ENCODE measurements at places on chromosomes 5 and 9. TPM values are rescaled to one million over a fixed set of nuclear protein-coding genes. Genes with fewer than 3 reads are reported as not detected.

- H3K4me3 ChIP-seq: no peak overlapping the region
- no peaks in the 10 kb centered on the region for H3K36me3 ChIP-seq
- H3K27ac ChIP-seq: no peak overlapping the region
- peaks cover 4% of the 10 kb centered on the region for H3K4me1 ChIP-seq
- no peak for DNase-seq
- no peaks in the 10 kb centered on the region for H3K27me3 ChIP-seq
These were observed 28.1 kb downstream of the ANKHD1 start for GRCh38 chr5:140429724-140430123.

GRCh38 chr5:57422993-57423392 lies 59.6 kb downstream of the ACTBL2 start:
- no peak for DNase-seq
- H3K4me1 ChIP-seq: no peaks in the 10 kb centered on the region
- no peaks in the 10 kb centered on the region for H3K27me3 ChIP-seq
- no peak overlapping the region for H3K4me3 ChIP-seq

- no peaks in the 10 kb centered on the region for H3K27me3 ChIP-seq
- no peak overlapping the region for H3K27ac ChIP-seq
- no peak overlapping the region for H3K4me3 ChIP-seq
- no peaks in the 10 kb centered on the region for H3K36me3 ChIP-seq
These were observed 25.0 kb upstream of the HMCN2 start for GRCh38 chr9:130240410-130241197.

GRCh38 chr9:71483436-71483835 lies 284.9 kb downstream of the CEMIP2 start:
- H3K4me3 ChIP-seq: no peak overlapping the region
- no peak for DNase-seq
- H3K4me1 ChIP-seq: no peaks in the 10 kb centered on the region
- H3K36me3 ChIP-seq: no peaks in the 10 kb centered on the region
- no peak overlapping the region for H3K27ac ChIP-seq
- no peaks in the 10 kb centered on the region for H3K27me3 ChIP-seq

DNA sequence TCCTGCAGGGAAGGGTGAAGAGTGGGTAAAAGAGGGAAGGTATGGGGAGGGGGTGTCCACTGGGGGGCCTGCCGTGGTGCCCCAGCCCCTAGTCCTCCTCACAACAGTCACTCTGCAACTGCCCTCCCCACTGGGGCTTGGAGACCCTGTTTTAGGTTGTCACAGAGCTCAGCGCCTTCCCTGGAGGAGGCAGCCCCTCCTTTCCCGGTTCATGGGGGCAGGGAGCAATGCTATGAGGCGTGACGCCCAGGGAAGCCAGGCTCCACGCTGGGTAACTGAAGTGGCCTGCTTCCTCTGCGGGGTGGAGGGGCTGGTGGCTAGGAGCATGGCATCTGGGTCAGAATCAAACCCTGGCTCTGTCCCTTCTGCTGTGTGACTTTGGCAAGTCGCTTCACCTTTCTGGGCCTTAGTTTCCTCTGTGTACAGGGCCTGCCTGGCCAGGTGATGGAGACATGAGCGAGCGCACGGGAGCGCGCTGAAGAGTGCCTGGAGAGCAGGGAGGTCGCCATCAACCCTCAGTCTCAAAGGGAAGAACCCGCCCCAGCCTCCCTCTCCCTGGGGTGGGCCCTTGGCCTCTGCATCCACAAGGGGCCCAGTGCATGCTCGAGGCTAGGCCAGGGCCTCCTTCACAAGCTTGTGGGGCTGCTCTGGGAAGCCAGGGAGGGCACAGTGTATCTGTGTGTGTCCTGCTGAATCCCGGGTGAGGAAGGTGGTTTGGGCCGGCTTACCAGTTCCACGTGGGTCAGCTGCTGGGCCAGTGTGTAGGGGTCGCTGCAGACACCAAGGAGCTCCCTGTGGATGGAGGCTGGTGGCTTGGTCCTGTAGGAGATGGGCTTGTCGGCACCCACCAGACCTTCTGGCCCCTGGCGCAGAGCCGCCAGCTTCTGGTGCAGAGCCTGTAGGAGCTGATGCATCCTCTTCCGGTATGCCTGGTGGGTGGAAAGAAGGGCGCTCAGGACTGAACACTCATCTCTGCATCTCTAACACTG lies 56.4 kb upstream of the RNF130 start:
- H3K4me1 ChIP-seq: no peaks in the 10 kb centered on the region
- no peak overlapping the region for H3K27ac ChIP-seq
- peak; percentile 56 for DNase-seq
- no peak overlapping the region for H3K4me3 ChIP-seq

DNA sequence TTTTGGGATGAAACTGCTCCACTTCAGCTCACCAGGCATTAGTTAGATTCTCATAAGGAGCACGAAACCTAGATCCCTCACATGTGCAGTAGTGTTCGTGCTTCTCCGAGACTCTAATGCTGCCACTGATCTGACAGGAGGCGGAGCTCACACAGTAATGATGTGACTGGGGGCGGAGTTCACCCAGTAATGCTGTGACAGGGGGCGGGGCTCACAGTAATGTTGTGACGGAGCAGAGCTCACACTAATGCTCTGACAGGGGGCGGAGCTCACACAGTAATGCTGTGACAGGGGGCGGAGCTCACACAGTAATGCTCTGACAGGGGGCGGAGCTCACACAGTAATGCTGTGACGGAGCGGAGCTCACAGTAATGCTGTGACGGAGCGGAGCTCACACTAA lies 27.1 kb upstream of the LRRC14B start:
- DNase-seq: no peak
- H3K4me1 ChIP-seq: peaks cover 5% of the 10 kb centered on the region
- H3K27ac ChIP-seq: no peak overlapping the region
- no peaks in the 10 kb centered on the region for H3K27me3 ChIP-seq

- H3K4me1 ChIP-seq: no peaks in the 10 kb centered on the region
- no peak for DNase-seq
- H3K36me3 ChIP-seq: peaks cover 4% of the 10 kb centered on the region
- no peak overlapping the region for H3K4me3 ChIP-seq
- H3K27ac ChIP-seq: no peak overlapping the region
These were observed 309.4 kb downstream of the KDM4C start for GRCh38 chr9:7067169-7067568.

DNA sequence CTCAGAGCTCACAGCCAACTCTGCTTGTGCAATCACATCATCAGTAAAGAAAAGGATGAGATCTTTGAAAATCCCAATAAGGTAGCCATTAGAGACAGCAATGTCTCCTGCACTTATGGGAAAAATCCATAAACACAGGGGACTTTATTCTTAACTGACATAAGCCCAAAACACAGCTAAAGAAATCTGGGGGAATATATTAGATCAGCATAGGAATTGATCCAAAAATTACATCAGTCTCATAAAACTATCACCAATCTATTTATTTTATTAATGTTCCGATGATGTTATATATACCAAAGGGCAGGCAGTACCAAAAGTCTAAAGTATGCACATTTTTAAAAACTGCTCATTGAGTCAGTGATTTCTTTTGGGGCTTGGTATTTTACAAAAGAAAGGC lies 6.9 kb downstream of the MRPS27 start:
- DNase-seq: no peak
- no peak overlapping the region for H3K27ac ChIP-seq
- no peak overlapping the region for H3K4me3 ChIP-seq
- H3K36me3 ChIP-seq: peaks cover 41% of the 10 kb centered on the region
- H3K4me1 ChIP-seq: no peaks in the 10 kb centered on the region
- no peaks in the 10 kb centered on the region for H3K27me3 ChIP-seq

- no peak overlapping the region for H3K4me3 ChIP-seq
- peak; percentile 86 for DNase-seq
- peaks cover 31% of the 10 kb centered on the region for H3K4me1 ChIP-seq
- peaks cover 25% of the 10 kb centered on the region for H3K36me3 ChIP-seq
These were observed 16.0 kb downstream of the TRAF2 start for GRCh38 chr9:136902259-136902821.

GRCh38 chr9:16446636-16447035 lies 423.8 kb downstream of the BNC2 start:
- H3K36me3 ChIP-seq: no peaks in the 10 kb centered on the region
- DNase-seq: no peak
- no peak overlapping the region for H3K27ac ChIP-seq
- no peaks in the 10 kb centered on the region for H3K27me3 ChIP-seq
- H3K4me1 ChIP-seq: no peaks in the 10 kb centered on the region
- H3K4me3 ChIP-seq: no peak overlapping the region

DNA sequence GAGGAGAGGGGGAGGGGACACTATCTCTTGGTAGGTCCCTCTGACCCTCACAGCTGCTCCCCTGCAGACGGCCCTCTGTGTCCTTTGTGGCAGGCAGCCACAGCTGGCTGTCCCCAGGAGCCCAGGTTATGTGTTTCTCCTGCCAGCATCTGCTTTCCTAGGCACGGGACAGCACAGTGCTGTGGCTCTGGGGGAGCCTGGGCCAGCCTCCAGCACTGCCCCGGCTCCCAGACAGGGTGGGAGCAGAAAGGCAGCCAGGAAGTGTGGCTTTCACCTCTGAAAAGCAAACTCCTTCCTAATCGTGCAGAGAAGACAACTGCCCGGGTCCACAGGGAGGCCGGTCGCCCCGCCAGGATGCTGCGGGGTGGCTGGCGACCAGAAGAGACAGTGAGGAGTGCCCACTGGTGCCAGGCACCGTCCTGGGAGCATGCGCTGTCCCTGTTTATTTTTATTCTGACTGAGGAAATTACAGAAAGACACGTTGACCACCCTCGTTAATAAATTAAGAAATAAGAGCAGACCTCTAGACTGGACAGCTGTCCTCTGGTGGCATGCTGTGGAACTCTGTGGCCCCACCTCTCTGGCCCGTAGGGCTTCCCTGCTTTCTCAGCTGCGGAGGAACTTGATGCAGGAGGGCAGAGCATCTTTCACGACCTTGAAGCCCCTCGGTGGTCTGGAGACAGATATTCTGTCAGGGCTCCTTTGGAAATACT lies 240.3 kb downstream of the FANCC start:
- H3K27me3 ChIP-seq: no peaks in the 10 kb centered on the region
- peak overlapping the region; percentile 68 for H3K27ac ChIP-seq
- H3K4me1 ChIP-seq: peaks cover 17% of the 10 kb centered on the region
- peak; percentile 46 for DNase-seq

GRCh38 chr5:83827111-83827557 lies 106.5 kb upstream of the HAPLN1 start:
- H3K27me3 ChIP-seq: no peaks in the 10 kb centered on the region
- no peaks in the 10 kb centered on the region for H3K36me3 ChIP-seq
- no peak overlapping the region for H3K27ac ChIP-seq
- H3K4me3 ChIP-seq: no peak overlapping the region
- H3K4me1 ChIP-seq: no peaks in the 10 kb centered on the region
- no peak for DNase-seq

- no peak overlapping the region for H3K4me3 ChIP-seq
- H3K27me3 ChIP-seq: no peaks in the 10 kb centered on the region
- no peak for DNase-seq
- peaks cover 25% of the 10 kb centered on the region for H3K4me1 ChIP-seq
- no peak overlapping the region for H3K27ac ChIP-seq
These were observed 13.1 kb downstream of the CEMIP2 start for GRCh38 chr9:71755230-71755629.

The FREM1 gene
- 7.0 TPM for total RNA-seq

The ENC1 gene
- total RNA-seq: 15.0 TPM

The CD274 gene
- 25.9 TPM for total RNA-seq

The TGFBI gene
- total RNA-seq: 96.7 TPM

The CCDC180 gene
- total RNA-seq: 4.0 TPM

The TMEM252 gene
- total RNA-seq: not detected
